Common myeloid progenitor, CD34-positive (primary cell): ENCODE measurements at places on chromosomes 7 and 10.

- DNase-seq, result peak; percentile 32
Observed at GRCh38 chr10:79320820-79321493, 26.3 kb upstream of the PPIF start.

- no peak for DNase-seq
Observed at GRCh38 chr7:83321011-83321410, 158.3 kb upstream of the PCLO start.

- DNase-seq, result no peak
Observed at GRCh38 chr7:99325001-99325493, 651 bp upstream of the ARPC1A start.

- no peak for DNase-seq
Observed at GRCh38 chr7:70458745-70459144, 673.2 kb upstream of the GALNT17 start.

GRCh38 chr7:138738551-138739335 is 37.6 kb upstream of the SVOPL start:
- DNase-seq, result peak; percentile 88

GRCh38 chr10:76892766-76893479 is 744.7 kb downstream of the KCNMA1 start:
- no peak for DNase-seq

DNA sequence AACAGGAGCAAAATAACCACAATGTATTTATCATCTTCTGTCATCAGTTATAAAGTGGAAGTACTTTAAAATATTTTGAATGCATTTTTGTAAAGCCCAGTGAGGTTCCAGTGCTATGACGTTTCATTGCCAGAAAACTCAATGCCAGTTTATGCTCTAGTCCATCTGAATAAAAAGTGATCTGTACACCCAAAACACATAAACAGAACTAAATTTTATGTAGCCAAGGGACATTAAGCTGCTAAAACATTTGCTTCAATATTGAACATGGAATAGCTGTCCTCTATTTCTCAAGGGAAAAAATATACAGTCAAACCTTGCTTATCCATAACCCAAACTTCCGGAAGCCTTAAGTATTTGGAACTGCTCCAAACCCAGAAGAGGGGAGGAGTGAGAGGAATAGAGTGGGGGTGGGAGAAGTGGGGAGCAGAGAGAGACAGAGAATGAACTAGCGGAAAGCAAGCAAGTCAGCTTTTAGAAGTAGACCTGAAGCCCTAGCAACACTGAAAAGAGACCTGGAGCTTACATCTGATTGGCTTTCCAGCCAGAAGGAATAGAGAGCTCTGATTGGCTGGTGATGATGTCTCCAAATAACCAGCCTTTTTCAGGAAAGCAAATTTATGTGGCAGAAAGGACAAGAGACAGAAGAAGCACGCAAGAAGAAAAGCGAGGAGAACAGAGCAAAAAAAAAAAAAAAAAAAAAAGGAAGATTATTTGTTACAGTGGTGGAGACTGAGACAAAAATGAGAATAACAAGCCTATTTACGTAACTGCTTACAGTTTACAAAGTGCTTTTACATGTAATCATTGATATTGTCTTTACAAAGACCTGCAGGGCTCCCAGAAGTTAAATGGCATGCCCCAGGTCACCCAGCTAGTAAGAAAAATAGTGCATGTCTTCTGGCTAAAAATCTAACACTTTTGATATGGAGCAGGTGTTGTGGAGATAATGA is 196.0 kb downstream of the RNLS start:
- peak; percentile 97 for DNase-seq

GRCh38 chr7:128827248-128827958 is 2.8 kb upstream of the FLNC start:
- DNase-seq, result no peak

GRCh38 chr10:48287417-48288391 is 13.2 kb upstream of the FRMPD2 start:
- no peak for DNase-seq

- DNase-seq, result no peak
Observed at GRCh38 chr7:158072991-158073730, 514.5 kb downstream of the PTPRN2 start.

GRCh38 chr10:63829573-63830149 is 308.5 kb downstream of the REEP3 start:
- DNase-seq, result no peak

DNA sequence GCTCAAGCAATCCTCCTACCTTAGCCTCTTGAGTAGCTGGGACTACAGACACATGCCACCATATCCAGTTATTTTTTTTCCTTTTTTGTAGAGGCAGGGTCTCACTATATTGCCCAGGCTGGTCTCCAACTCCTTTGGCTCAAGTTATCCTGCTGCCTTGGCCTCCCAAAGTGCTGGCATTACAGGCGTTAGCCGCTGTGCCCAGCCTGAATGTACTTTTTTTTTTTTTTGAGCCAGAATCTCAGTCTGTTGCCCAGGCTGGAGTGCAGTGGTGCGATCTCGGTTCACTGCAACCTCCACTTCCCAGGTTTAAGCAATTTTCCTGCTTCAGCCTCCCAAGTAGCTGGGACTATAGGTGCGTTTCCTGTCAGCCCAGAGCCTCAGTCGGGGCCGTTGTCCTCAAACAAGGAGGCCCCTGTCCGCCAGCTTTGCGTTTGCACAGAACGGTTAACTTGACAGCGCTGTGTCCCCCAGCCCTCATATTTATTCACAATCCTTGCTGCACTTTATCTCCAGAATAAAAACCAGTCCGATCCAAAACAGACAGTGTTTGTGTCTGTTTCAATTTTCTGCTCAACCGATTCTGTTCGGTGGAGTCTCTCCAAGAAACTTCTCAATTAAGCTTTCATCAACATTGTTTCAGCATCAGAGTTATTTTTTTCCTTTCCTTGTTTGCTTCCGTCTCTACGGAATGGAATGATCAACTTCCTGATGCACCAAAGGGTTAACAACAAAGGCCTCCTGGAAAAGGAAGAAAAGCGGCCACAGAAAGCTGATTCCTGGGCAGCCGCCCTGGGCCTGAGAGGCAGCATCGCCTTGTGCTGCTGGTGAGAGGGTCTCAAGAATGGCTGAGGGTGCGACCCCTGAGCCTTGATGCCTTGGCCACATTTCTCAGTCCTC is 64.5 kb downstream of the PDIA4 start:
- DNase-seq, result no peak

GRCh38 chr7:157442993-157443831 is 106.4 kb downstream of the DNAJB6 start:
- DNase-seq, result no peak

- DNase-seq, result no peak
Observed at GRCh38 chr7:29288181-29289091, 93.9 kb downstream of the CHN2 start.

DNA sequence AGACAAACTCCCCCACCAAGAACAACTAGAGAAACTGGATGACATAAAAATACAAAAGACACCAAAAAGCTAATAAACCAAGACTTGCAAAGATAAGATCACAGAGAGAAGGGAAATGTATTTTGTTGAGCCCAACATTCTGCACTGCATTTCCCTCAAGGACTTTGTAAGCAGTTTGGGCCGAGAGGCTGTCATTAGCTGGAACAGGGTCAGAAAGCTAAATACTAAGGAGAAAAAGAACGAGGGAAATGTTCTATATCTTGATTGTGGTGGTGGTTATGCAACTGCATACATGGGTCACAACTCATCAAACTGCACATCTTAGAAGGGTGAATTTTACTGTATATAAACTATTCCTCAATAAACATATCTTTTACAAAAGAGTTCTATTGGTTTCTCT is 315.0 kb downstream of the IPMK start:
- DNase-seq, result no peak

DNA sequence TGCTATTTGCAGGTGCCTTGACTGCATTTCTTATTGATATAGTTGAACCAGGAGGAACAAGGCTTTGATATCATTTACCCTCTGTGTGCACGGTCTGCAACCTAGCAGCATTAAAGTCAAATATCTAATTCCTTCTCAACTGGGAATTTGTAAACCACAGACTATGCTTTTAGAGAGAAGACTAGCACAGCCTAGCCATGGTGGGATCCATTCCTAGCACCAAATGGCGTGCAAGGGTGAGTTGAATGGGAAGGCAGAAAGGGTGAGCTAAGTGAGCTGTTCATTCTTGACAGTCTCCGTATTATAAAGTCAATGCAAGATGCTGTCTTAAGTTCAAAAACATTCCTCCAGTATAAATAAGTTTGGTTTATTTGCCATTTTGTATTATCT is 2.9 kb downstream of the ZNF365 start:
- no peak for DNase-seq

- no peak for DNase-seq
Observed at GRCh38 chr7:21914671-21915070, 31.0 kb downstream of the CDCA7L start.

DNA sequence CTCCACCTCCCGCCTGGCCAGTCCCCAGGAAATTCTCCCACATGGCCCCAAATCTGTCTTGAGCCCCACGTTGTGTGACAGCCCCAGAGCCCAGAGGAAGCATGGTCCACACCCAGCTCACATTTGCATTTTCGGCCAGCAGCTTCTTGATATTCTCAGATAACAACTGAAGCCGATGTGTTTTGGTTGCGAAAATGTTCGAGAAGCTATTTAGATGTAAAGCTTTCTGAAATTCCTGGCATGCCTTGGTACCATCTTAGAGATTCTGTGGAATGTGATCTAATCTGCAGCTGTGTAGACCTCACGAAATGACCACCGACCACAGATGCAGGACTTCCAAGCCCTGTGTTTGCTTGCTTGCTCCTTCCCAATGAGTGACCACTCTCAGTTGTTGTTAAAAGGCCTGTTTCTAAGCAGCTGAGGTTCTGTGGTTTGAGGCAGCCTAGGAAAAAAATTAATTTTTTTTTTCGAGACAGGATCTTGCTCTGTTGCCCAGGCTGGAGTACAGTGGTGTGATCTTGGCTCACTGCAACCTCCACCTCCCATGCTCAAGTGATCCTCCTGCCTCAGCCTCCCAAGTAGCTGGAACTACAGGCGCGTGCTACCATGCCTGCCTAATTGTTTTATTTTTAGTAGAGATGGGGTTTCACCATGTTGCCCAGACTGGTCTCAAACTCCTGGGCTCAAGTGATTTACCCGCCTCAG is 8.8 kb downstream of the SLC4A2 start:
- no peak for DNase-seq

DNA sequence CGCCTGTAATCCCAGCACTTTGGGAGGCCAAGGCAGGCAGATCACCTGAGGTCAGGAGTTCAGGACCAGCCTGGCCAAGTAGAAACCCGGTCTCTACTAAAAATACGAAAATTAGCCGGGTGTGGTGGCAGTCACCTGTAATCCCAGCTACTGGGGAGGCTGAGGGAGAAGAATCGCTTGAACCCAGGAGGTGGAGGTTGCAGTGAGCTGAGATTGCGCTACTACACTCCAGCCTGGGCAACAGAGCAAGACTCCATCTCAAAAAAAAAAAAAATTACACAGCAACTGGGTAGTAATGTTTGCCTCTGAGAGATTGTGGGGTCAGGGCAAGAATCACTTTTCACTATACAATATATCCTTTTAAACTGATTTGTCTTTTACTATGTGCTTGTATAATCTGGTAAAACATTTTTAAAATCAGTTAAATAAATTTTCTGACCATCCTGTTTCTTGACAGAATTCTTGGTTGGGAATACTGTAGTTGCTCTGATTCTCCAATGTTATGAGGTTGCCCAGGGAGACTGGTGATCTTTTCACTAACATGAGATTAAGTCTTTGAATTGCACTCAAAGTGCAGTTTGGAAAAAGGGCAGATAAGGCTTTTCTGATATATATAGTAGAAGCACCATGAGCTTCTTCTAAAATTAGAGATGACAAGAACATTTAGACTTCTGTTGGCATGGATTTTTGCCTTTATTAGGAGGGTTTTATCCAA is 1.5 kb downstream of the ENTPD7 start:
- no peak for DNase-seq

DNA sequence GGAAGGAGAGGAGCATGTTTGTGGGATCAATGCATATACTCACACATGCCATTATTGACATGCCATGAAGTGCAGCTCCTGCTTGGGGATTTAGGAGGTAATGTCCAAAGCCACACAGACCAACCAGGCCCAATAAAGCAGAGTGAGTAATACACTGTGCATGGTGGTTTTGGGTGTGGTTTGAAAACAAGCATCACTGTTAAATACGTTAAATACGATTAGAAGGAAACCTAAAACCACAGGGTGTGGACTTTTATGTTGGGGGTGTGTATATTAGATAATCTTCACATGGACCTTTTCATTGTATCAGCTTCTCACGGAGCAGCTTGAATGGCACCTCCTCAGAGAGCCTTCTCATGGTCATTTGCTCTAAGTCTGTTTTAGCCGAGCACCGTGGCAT is 10.4 kb upstream of the EIF3A start:
- DNase-seq, result peak; percentile 91

- DNase-seq, result no peak
Observed at GRCh38 chr10:102767428-102768160, 23.8 kb downstream of the WBP1L start.

- no peak for DNase-seq
Observed at GRCh38 chr10:90858461-90858968, 676 bp upstream of the HTR7 start.

DNA sequence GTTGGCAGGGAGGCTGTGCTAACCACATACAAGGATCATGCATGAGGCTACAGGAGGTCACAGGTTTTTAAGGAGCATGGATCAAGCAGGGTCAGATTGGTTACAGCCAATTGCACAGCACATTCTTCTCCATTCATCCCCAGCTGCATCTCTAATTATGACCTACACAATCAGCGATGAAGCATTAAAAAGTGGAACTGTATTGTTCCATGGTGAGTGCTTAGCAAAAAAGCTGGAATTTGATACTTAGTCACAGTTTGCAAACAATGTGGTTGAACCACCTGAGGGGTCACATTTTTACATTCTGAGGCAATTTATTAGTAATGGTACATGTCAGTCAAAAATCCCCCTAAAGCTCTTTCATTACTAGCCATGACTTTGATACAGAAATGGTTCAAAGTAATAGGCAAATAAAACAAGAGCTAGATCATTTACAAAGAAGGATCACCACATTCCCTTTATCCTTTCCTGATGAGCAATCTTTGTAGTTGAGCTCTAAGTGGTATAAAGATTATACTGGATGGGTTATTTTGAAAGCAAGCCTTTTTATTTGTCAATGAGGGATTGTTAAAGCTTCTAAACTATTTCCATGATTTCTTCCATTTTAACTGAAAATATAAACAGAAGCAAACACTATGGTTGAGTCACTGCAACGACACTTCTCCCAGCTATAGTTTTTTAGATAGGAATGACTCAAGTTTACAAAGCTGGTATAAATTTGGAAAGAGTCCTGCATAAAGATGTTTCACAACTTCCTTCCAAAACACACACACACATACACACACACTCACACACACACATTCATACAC is 217.8 kb upstream of the SEMA3A start:
- no peak for DNase-seq

DNA sequence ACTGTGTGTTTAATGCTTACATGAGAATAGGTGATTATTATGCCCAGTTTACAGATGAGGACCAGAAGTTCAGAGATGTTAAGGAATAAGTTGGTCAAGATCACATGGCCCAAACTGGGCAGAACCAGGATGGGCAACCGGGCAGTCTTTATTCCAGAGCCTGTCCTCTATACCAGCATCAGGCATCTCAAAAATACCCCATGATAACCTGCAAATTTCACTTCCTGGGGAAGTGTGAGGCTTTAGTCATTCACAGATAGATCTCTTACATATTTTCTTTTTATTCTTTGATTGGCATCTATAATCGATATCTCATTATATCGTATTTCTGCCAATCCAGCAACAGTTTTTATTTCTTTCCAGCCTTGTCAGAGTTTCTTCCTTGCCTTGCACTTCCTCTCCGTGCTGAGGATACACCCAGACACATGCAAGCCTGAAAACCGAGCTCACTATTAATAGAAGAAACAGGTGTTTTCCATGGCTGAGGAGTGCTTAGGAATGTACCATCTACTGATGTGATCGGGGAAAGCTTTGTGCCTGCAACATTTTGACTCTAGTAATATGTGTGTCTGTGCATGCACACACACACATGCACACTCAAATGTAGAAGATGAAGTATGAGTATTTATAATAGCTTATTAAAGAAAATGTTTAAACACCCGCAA is 82.4 kb downstream of the CREM start:
- DNase-seq, result no peak
